NCI-H526 (cell line): ENCODE measurements at places on chromosomes 4 and X.

- DNase-seq = no peak
These were observed 18.6 kb downstream of the MEPE start for GRCh38 chr4:87851332-87851731.

GRCh38 chrX:10482261-10482660, 138.1 kb downstream of the MID1 start:
- no peak for DNase-seq

GRCh38 chrX:23782863-23783588, at the start of gene SAT1:
SAT1 (plus strand) TSS chrX:23783173; CDS start chrX:23783352, 179 bp downstream.
- peak; percentile 99 for DNase-seq

- DNase-seq = no peak
These were observed 61.2 kb upstream of the STX18 start for GRCh38 chr4:4603067-4603466.

DNA sequence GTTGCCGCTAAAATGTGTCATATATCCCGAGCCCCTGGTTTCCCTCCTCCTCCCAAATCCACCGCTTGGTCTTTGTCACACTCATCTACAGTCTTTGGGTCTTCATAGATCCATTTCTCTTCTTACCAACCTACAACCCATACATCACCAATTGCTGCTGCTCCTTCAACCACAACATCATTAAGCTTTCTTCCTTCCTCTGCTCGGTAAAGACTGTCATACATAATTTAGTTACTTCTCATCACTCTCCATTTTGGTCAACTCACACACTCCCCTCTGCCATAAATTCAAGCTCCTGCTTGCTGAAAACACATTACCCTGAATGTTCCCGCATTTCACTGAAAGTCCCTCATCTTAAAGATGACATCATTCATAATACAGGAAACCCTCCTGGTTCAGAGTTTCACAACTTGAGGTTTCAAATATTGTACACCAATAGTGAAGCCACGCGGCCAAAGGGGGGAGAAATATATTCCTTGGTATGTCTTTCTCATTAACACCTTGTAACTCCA, 1.7 kb upstream of the DCTD start:
- DNase-seq = no peak

GRCh38 chrX:39957816-39958566, 139.8 kb downstream of the BCOR start:
- DNase-seq = no peak

DNA sequence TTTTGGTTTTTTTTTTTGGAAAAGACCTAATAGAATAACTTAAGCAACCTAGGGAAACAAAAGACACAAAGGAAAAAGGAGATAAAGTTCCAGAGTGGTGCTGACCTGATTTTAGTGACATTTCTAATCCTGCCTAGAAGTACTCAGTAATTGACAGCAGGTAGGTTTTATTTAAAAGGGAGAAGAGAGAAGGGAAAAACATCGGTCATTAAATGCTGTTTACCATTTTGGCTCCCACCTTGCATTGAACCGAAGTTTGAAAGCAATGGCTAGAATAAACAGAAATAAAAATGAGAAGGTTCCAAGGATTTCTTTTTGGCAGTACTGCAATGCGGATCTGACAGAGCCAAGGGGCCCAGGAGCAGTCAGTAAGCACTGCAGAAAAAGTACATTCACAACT, 115.8 kb upstream of the MAOA start:
- DNase-seq = no peak

GRCh38 chr4:19425146-19425545, 826.6 kb upstream of the SLIT2 start:
- DNase-seq = no peak

GRCh38 chr4:163072222-163072621, 94.5 kb downstream of the NAF1 start:
- DNase-seq = no peak

DNA sequence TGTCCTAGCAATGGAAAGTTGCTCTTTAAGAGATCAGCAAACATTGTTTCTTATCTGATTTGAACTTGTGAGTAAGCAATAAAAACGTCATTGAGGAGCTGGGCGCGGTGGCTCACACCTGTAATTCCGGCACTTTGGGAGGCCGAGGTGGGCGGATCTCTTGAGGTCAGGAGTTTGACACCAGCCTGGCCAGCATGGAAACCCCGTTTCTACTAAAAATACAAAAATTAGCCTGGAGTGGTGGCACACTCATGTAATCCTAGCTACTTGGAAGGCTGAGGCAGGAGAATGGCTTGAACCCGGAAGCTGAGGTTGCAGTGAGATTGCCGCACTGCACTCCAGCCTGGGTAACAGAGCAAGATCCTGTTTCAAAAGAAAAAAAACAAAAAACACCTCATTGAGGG, 11.2 kb upstream of the PLAC8 start:
- DNase-seq = no peak

DNA sequence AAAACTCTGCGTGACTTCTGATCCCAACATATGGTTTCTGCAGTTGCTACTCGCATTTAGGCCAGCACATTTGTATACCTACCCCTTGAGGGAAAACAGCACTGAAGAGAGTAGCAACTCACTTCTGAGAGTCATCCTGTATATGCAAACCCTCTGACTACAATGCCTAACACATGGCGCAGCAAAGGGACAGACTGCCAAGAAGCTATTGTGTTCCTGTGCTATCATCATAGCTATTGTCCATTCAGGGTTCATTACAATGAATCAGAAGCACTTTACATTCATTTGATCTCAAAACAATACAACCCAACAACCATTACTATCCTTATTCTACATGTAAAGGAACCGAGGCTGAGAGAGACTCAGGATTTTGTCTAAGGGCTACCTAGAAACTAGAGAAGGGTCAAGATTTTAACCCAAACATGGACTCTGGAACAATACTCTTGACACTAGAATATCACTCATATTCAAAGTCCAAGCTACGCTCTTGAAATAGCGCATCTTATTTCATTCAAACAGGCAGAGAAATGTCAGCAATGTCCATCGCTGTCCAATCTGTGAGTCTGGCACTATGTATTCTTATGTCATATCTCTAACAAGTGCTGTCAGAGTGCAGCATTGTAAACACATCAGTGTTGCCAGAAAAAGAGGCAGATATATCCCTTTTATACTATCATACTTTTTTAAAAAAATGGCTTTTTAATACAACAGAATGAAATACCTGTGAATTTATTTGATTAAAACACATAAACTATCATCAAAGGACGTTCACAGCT, 173.6 kb downstream of the CORIN start:
- no peak for DNase-seq

GRCh38 chr4:110527156-110527555, 51.2 kb downstream of the ENPEP start:
- no peak for DNase-seq

- DNase-seq = no peak
These were observed 227.2 kb downstream of the FAT4 start for GRCh38 chr4:125541836-125542385.

DNA sequence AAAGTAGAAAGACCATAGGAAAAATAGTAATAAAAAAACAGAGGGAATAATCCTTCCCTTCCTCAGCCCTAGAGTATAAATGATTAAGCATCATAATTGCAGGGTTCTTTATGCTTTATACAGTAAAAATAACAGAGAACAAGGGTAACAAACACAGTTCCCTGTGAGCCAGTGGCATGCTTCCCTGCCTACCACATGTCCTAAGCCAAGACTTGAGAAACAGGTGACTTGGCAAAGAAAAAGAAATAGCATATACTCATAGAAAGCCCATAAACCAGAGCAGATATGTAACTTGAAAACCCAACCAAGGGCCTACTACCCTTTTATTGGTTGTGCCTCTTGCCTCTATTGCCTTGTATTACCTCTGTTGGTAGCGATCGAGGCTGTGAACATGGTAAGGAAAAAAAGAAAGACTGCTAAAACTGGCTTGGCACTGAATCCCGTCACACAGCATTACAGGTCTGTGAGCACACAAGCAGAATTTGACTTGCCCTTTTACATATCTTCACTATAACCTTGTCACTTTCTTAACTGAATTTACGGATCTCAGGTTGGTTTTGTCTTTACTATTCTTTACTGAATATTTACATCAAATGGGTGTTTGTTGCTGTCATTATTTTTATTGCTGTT, 30.9 kb upstream of the MYOZ2 start:
- no peak for DNase-seq

GRCh38 chrX:40061871-40062524, 35.8 kb downstream of the BCOR start:
- peak; percentile 34 for DNase-seq

DNA sequence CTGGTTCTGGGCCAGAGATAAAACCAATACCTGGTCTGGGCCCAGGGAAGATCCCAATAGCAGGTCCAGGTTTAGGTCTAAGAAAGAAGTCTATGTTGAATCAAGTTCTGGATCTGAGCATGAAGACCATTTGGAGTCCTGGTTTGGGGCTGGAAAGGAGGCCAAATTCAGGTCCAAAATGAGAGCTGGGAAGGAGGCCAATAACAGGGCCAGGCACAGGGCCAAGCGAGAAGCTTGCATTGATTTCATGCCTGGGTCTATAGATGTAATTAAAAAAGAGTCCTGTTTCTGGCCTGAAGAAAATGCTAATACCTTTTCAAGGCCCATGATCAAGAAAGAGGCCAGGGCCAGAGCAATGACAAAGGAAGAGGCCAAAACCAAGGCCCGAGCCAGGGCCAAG, 3.4 kb downstream of the GPRASP1 start:
- no peak for DNase-seq

GRCh38 chr4:178784491-178784890, 1342.3 kb upstream of the AGA start:
- DNase-seq = no peak

- DNase-seq = no peak
These were observed 559.9 kb downstream of the RAB28 start for GRCh38 chr4:12924253-12924652.

DNA sequence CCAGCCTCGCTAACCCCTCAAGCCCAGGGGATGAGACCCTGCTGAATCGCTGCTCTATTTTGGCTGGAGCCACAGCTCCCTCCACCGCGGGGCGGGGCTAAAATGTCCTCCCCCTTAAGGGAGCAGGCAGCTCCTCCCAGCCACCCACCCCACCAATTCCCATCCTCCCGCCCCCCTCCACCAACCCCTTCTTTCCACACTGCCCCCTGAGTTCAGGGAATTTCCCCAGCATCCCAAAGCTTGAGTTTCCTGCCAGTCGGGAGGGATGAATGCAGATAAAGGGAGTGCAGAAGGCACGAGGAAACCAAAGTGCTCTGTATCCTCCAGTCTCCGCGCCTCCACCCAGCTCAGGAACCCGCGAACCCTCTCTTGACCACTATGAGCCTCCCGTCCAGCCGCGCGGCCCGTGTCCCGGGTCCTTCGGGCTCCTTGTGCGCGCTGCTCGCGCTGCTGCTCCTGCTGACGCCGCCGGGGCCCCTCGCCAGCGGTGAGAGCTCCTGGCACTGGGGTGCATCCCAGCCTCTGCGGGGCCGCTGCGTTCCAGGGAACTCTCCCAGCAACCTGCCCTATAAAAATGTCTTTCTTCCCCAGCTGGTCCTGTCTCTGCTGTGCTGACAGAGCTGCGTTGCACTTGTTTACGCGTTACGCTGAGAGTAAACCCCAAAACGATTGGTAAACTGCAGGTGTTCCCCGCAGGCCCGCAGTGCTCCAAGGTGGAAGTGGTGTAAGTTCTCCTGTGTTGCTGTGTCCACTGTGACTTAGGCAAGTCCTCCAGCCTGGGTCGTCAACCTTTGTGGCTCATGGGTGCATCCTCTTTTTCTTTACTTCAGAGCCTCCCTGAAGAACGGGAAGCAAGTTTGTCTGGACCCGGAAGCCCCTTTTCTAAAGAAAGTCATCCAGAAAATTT, at the start of gene CXCL6:
TSS of gene CXCL6 (plus strand) at position 306 of the 907 bp plus-strand sequence. CDS start at position 379, 73 bp downstream.
- no peak for DNase-seq
